Neural crest cell (in vitro differentiated cells): ENCODE measurements at places on chromosomes 4 and X. TPM values are rescaled to one million over a fixed set of nuclear protein-coding genes. Genes with fewer than 3 reads are reported as not detected.

DNA sequence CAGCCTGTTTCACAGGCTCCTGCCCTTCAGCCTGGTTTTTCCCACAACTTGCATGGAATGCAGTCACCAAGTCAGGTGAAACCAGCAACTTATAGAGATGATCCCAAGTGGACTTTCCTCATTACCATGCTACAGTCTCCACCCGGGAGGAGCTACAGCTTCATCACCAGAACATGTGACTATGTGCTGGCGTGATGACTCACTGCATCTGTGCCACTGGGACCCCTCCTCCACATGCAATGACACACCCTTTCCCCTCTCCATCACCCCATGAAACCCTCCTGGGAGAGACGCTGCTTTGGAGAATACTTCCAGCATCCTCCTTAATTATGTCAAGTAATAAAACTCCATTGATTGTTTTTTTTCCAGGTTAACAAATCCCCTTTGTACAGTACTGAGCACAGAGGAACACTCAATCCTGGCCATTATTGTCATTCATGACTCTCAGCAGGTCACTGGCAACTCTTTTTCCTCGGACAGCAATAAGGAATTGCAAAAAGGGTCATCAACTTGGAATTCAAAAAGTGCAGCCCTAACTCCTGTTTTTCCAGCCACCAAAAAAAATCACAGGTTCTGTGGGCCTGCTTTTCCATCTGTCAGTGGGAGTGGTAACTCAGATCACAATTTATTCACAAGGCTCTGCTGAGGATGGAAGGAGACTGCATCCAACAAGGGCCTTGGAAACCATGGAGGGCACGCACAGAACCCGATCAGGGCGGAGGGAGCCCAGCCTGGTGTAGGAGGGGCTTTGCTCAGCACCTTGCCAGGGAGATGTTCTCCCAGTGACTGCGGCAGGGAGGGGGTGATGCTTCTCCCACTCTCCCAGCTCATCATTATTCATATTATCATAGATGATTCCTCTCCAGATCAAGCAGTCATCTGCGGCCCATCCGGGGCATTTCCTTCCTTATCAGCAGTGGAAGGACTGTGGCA lies 17.4 kb downstream of the QDPR start:
- peaks cover 7% of the 10 kb centered on the region for H3K36me3 ChIP-seq
- H3K27ac ChIP-seq, result peak overlapping the region; percentile 19
- no peaks in the 10 kb centered on the region for H3K27me3 ChIP-seq
- H3K4me1 ChIP-seq, result peaks cover 16% of the 10 kb centered on the region
- no peak for DNase-seq

- no peak for DNase-seq
- H3K36me3 ChIP-seq, result peaks cover 9% of the 10 kb centered on the region
- no peaks in the 10 kb centered on the region for H3K27me3 ChIP-seq
- no peak overlapping the region for H3K27ac ChIP-seq
- peaks cover 22% of the 10 kb centered on the region for H3K4me1 ChIP-seq
These were observed 56.6 kb downstream of the ZNF827 start for GRCh38 chr4:145881989-145882388.

GRCh38 chr4:23969635-23970145 lies 79.8 kb upstream of the PPARGC1A start:
- H3K36me3 ChIP-seq, result no peaks in the 10 kb centered on the region
- H3K27ac ChIP-seq, result no peak overlapping the region
- no peak overlapping the region for H3K4me3 ChIP-seq
- no peaks in the 10 kb centered on the region for H3K27me3 ChIP-seq
- no peak for DNase-seq

DNA sequence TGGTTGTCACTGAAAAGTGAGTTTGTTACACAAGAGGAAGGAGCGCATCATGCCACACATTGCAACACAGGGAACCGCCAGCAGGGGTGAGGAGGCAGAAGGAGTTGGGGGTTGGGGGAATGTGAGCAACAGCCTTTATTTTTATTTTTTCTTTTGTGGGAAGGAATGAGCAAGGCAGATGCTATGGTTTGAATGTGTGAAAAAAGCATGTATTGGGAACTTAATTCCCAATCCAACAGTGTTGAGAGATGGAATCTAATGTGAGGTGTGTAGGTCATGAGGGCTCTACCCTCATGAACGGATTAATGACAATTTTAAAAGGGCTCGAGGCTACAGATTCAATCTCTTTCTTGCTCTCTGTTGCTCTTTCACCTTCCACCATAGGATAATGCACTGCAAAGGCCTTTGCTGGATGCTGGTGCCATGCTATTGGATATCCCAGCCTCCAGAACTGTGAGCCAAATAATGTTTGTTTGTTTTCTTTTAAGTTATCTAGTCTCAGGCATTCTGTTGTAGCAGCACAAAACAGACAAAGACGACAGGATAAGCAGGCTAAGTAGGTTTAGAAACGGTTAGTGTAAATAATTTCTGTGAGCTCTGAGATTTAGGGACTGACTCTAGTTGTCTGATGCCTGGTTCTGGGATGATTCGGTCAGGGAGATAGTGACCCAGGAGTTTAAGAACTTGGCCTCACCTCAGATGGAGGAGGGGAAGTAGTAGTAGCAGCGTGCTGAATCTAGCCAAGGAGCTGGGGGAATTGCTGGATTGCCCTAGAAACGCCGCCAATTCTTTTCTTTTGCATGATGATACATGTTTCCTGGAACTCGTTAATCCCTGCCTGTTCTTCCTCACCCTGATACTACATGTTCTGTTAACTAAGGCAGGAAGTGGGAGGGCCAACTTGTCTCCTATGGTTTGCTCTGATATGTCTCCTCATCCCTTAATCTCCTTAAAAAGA lies 156.6 kb upstream of the CTSO start:
- H3K4me1 ChIP-seq, result no peaks in the 10 kb centered on the region
- DNase-seq, result no peak
- no peak overlapping the region for H3K4me3 ChIP-seq
- no peaks in the 10 kb centered on the region for H3K36me3 ChIP-seq
- no peaks in the 10 kb centered on the region for H3K27me3 ChIP-seq
- H3K27ac ChIP-seq, result peak overlapping the region; percentile 50

CTSO gene
- total RNA-seq, result 1.3 and 1.7 TPM in 2 replicates

BEND2 gene
- total RNA-seq, result not detected in 2 replicates

MAGEB17 gene
- total RNA-seq, result 0.30 TPM in 1 of 2 replicates, not detected in the other

DNA sequence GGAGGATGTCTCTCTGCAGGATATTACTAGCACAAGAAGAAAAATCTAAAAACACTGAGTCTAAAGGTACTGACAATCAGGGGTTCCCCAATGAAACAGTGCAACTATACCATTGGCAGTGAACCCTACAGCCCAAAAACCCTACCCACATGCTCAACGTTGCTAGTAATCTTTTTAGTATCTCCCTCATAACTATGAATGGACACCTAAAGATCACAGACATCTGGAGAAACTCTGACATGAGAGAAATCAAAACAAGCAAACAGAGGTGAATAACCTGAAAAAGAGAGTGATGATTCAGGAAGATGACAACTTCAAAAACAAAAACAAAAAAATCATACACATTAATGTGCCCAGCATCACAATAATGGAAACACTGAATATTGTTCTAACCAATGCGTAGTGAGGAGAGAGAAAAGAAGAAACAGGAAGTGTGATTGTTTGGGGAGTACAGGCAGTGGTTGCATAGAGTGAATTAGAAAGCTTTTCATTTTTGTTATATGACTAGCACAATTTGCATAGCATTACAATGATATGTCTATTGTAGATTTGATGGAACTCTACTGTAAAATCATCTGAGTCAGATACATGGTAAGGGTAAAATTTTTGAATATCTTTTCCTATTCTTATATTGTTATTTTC lies 78.9 kb upstream of the FMR1 start:
- H3K27ac ChIP-seq, result no peak overlapping the region
- H3K4me1 ChIP-seq, result no peaks in the 10 kb centered on the region
- H3K36me3 ChIP-seq, result peaks cover under 1% of the 10 kb centered on the region
- DNase-seq, result no peak

DNA sequence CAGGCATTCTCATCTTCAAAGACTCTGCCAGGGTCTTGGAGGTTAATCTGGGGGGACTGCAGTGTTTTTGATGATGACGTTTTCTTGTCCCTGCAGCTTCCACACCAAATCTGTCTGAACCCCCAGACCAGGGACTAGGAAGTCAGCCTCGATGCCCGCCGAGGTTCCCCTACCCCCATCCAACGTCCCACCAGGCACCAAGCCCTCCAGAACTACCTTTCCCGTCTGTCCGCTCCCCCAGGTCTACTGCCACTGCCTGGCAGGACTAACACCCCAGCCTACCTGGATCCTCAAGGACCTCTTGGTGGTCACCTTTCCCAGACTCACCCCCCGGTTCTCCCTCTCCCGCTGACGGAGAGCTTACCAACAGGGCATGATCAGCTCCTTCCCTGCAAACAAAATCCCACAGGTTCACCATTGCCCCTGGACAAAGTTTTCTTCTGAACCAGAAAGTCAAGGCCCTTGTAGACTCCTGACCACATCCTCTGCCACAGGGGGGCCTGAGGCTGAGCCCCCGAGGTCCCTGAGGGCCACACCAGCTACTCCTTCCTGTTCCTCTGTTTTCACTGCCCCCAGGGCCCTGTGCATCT lies 40.9 kb downstream of the HMX1 start:
- no peaks in the 10 kb centered on the region for H3K4me1 ChIP-seq
- no peak for DNase-seq
- no peaks in the 10 kb centered on the region for H3K36me3 ChIP-seq

ZNF630 gene
- 1.7 and 2.1 TPM in 2 replicates for total RNA-seq

DNA sequence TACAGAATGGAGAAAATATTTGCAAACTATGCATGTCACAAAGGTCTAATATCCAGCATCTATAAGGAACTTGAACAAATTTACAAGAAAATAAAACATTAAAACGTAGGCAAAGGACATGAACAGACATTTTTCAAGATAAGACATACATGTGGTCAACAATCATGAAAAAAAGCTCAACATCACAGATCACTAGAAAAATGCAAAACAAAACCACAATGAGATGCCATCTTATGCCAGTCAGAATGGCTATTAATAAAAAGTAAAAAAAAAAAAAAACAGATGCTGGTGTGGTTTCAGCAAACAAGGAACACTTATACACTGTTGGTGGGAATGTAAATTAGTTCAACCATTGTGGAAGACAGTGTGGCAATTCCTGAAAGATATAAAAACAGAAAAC lies 75.8 kb upstream of the IL13RA2 start:
- H3K4me3 ChIP-seq, result no peak overlapping the region
- H3K36me3 ChIP-seq, result peaks cover 67% of the 10 kb centered on the region
- DNase-seq, result no peak
- no peaks in the 10 kb centered on the region for H3K27me3 ChIP-seq
- H3K4me1 ChIP-seq, result no peaks in the 10 kb centered on the region

DNA sequence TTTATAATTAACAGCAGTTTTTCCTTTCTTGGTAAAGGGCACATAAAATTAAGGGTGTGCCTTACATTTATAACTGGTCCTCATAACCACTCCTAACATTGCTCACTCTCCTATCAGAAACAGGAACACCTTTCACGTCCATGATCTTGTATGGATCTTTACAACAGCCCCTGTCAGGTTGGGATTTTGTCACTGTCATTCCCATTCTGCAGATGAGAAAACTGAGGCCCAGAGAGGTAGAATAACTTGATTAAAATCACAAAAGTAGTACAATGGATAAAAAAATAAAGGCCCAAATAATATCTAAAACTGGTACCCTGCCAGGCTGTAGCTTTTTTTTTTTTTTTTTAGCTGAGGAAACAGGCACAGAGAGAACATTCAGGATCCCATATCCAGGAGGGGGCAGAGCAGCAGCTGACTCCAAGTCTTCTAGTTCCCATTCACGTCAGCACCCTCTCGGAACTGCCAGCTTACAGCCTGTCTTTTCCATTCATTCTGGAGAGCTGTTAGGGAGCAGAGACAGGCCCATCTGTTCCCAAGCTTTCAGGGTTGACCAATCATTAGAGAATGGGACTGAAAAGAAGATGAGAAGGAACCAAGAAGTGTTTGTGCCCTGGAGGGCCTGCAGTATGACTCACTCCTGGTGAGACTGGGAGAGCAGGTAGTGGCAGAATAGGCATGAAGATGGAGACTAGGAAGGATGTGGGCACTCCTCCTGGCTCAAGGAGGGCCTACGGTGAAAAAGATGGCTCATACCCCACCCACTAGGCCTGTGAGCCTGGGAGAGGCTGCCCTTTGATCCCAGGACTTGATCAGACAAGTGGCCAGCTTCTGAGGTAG lies 7.3 kb downstream of the SUV39H1 start:
- H3K27me3 ChIP-seq, result no peaks in the 10 kb centered on the region
- H3K4me3 ChIP-seq, result no peak overlapping the region
- H3K36me3 ChIP-seq, result peaks cover 15% of the 10 kb centered on the region
- DNase-seq, result no peak
- H3K27ac ChIP-seq, result no peak overlapping the region

ZRSR2 gene
- 14.6 and 14.9 TPM in 2 replicates for total RNA-seq

- no peak overlapping the region for H3K27ac ChIP-seq
- H3K4me1 ChIP-seq, result no peaks in the 10 kb centered on the region
- H3K36me3 ChIP-seq, result no peaks in the 10 kb centered on the region
- no peak for DNase-seq
- H3K4me3 ChIP-seq, result no peak overlapping the region
These were observed 228.2 kb downstream of the FBXW7 start for GRCh38 chr4:152307669-152308068.

RNF4 gene
- 74.2 and 76.4 TPM in 2 replicates for total RNA-seq

GRCh38 chr4:176611951-176612350 lies 180.8 kb downstream of the VEGFC start:
- no peaks in the 10 kb centered on the region for H3K36me3 ChIP-seq
- no peak for DNase-seq
- no peak overlapping the region for H3K27ac ChIP-seq
- no peak overlapping the region for H3K4me3 ChIP-seq

GRCh38 chrX:22196149-22196548 lies 76.6 kb upstream of the CBLL2 start:
- no peaks in the 10 kb centered on the region for H3K36me3 ChIP-seq
- H3K27ac ChIP-seq, result no peak overlapping the region
- H3K4me3 ChIP-seq, result no peak overlapping the region
- no peak for DNase-seq
- peaks cover 4% of the 10 kb centered on the region for H3K4me1 ChIP-seq

ARAP2 gene
- 0.93 TPM in 2 replicates for total RNA-seq

RNF212 gene
- total RNA-seq, result 2.7 and 5.0 TPM in 2 replicates

DNA sequence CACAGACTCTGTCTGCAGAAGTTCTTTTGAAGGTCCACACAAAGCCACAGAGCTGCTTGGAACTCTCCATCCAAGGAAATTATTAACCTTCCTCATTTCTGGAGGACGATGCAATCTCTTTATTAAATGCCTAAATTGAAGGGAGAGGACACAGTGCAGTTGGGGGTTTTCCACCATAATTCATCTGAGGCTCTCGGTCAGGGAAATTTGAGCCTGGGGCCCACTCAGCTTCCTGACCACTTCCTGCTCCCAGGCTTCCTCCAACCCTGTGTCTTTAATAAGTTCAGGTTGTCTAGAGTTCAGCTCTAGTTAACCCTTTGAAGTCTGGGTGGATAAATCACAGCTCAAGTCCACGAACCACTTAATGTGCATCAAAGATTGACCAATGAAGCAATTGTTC lies 58.5 kb downstream of the PRPS1 start:
- no peak for DNase-seq
- H3K27me3 ChIP-seq, result no peaks in the 10 kb centered on the region
- no peak overlapping the region for H3K4me3 ChIP-seq
- H3K27ac ChIP-seq, result no peak overlapping the region
- H3K4me1 ChIP-seq, result peaks cover 9% of the 10 kb centered on the region
